ENCODE measurements at places on chromosomes 1 and 21.

- DNase-seq, result no peak
Observed at GRCh38 chr1:176515310-176515709, 52.3 kb downstream of the PAPPA2 start.

DNA sequence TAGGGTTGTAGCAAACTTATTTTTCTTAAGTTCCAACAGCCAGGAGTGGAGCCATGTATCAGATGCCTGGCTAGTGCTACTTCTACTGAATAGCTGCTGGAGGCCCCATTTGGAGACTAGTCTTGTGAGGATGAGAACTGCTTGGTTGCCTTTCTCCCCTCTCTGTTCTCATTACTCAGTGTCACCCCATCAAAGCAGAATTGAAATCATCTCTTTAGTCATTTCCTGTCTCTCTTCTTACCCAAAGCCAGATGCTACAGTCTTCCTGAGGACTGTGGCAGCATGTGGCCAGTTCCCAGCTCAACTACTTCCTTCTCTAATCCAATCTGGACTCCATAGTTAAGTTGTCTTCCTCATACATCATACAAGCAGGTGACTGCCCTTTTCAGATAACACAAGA, 197.5 kb downstream of the BRINP2 start:
- no peak for DNase-seq

DNA sequence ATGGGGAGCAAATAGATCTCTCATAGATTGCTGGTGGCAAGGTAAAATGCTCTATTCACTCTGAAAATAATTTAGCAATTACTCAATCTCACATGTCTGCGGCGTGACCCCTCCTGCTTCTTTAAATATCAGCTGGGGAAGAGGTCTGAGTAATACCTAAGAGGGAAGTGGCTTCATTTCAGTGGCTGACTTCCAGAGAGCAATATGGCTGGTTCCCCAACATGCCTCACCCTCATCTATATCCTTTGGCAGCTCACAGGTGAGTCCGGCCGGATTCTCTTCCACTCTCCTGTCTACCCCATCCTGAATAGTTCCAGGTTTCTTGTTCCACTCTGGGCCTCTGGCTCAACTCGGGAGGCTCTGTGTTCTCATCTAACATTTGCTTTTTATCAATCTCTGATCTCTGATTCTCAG, at the start of gene SLAMF7:
TSS of gene SLAMF7 (plus strand) at position 150 of the 414 bp plus-strand sequence. CDS start at position 205, 55 bp downstream.
- DNase-seq, result no peak

DNA sequence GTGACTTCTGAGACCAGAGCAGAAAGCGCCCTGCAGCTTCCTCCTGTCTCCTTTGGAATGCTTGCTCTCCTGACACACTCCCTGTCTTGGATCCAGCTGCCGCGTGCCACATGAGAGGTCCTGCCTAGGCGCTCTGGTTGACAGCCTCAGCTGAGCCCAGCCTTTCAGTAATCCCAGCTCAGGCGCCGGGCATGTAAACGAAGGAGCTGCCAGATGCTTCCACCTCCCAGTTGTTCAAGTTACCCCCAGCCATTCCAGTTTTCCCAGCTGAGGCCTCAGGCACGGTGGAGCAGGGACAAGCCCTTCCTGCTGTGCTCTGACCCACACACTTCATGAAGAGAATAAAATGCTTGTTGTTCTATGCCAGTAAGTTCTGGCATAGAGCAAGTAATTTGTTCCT, 14.3 kb upstream of the CD34 start:
- DNase-seq, result no peak

GRCh38 chr1:202703191-202703590, 7.1 kb downstream of the SYT2 start:
- DNase-seq, result no peak

GRCh38 chr1:107132780-107133179, 8.1 kb upstream of the NTNG1 start:
- DNase-seq, result no peak

GRCh38 chr1:74415935-74416334, 96.5 kb downstream of the LRRC53 start:
- no peak for DNase-seq

DNA sequence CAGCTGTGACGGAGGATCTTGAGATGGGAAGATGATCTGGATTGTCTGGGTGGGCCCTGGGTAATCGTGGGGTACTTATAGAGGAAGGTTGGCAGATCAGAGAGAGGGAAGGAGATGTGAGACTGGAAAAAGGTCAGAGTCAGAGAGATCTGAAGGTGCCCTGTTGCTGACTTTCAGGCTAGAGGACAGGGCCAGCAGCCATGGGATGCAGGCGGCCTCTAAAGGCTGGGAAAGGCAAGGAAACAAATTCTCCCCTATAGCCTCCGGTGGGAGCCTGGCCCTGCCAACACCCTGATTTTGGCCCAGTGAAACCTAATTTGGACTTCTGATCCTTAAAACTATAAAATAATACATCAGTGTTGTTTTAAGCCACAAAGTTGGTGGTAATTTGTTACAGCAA, 153.5 kb upstream of the TMEM51 start:
- DNase-seq, result no peak

DNA sequence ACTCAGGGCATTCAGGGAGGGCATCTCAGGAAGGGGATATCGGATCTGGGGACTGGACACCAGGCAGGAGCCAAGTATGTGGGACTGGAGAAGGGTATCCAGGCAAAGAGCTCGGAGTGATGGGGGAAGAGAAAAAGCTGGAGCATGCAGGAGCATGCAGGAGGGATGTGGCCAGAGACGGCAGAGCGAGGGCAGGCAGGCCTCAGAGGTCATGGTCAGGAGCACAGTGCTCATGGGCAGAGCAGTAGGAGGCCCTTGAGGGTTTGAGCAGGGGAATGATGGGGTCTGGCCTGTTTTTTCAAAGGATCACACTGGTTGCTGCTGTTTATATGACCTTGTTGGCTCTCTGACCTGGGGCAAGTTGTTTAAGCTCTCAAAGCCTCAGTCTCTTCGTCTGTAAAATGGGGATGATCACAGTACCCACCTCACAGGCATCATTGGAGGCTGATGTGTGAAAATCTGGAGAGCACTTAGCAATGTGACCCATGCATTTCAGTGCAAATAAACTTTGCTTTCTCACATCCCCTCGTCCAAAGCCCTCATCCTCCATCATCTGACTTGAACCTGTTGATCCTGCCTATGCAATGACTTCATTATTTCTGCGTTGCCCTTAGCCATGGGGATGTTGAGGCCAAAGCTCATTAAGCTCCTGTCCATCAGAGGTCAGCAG, 273.1 kb downstream of the MATN1 start:
- no peak for DNase-seq

- no peak for DNase-seq
Observed at GRCh38 chr1:5980314-5981008, 11.8 kb downstream of the NPHP4 start.

DNA sequence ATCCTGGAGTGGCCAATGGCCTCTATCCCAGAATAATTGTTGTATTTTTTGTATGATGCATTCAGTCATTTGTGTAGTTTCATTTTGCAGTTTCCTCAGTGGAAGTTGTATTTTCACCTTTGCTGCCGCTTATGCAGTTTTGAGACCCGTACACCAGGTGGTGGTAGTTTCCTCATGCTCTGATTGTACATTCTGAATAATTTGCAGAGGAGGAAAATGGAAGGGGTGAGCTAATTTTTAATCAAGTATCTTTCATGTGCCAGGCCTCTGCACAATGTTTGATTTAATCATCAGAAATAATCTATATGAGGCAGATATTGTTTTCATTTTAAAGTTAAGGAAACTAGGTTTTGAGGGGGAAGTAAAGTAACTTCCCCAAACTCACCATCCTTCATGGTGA, 29.5 kb downstream of the HLX start:
- no peak for DNase-seq

GRCh38 chr1:163981500-163982030, 577.4 kb upstream of the PBX1 start:
- no peak for DNase-seq

- DNase-seq, result no peak
Observed at GRCh38 chr1:234589064-234589800, 20.7 kb downstream of the IRF2BP2 start.

DNA sequence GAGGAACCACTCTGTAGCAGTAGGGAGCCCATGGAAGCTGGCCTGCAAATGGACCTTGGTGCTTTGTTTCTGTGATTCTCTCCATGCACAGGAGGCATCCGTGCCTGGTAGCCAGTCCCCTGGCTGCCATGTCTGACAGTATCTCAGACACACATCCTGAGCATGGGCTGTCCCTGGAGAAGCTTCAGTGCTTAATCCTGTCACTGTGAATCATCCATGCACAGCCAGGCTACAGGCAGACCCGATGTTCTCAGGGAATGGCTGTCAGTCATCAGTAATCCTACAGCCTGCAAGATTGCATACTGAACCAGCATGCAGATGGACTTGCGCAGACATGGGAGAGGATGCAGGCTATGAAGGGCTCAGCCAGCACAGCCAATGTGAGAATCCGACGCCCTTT, 606.3 kb upstream of the PLXNA2 start:
- no peak for DNase-seq

DNA sequence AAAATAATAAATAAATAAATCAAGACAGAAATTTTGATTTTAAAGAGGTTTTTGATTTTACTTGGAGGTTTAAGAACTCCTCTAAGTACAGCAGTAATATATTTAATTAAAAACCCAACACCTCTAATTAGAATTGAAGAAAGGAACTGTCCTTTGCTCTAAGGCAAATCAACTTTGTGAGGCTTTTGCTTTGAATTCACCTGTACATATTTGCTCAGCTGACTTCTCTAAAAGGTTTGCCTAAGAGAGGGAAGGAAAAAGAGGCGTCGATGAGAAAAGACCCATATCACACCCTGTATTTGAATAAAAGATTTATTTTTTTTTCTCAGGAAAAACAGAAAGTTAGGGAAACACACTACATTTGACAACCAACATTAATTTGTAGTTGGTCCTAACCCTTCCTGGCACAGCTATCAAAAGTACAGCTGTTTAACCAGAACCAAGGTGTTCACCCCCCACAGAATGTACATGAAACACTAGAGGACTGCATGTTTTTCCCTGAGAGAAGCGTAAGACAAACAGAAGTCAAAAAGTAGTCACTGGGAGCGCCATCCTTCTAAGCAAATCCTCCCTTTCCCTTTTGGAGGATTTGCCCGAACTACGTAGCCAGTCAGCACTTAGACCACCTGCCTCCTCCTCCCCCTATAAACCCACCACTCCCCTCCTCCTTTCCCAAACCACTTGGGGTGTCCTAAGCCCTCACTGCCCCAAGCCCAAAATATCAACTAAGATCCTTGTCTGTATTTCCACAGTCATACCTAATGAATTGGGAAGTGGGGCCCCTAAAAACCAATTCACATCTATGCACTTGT, 4.9 kb downstream of the MCL1 start:
- DNase-seq, result no peak
